ENCODE measurements at places on chromosomes 7 and 10.

DNA sequence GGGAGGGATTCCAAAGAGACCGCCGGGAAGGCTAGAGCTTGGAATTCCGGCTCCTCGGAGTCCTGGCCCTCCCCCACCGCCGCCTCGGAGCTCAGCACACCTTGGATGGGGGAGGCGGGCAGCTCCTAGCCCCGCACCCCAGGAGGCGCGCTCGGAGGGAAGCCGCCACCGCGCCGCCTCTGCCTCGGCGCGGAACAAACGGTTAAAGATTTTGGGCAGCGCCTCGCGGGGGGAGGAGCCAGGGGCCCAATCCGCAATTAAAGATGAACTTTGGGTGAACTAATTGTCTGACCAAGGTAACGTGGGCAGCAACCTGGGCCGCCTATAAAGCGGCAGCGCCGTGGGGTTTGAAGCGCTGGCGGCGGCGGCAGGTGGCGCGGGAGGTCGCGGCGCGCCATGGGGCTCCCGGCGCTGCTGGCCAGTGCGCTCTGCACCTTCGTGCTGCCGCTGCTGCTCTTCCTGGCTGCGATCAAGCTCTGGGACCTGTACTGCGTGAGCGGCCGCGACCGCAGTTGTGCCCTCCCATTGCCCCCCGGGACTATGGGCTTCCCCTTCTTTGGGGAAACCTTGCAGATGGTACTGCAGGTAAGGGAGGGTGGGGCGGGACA lies at the start of gene CYP26A1:
TSS of gene CYP26A1 (plus strand) at position 355 of the 608 bp plus-strand sequence. CDS start at position 397, 42 bp downstream.
- DNase-seq, result no peak

- DNase-seq, result no peak
Observed at GRCh38 chr10:8725343-8725742, 670.9 kb downstream of the GATA3 start.

- no peak for DNase-seq
Observed at GRCh38 chr10:112809736-112810135, 140.3 kb upstream of the TCF7L2 start.

DNA sequence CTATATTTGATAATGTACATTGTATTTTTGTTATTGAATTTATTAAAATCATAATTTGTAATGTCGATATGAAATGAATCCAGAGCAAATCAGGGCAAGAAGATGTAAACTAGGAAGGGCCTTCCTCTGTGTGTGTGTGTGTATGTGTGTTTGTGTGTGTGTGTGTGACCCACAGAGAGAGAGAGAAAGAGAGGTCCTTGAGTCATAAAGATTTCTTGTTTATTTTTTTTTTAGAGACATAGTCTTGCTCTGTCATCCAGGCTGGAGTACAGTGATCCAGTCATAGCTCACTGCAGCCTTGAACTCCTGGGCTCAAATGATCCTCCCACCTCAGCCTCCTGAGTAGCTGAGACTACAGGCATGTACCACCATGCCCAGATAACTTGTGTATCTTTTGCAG lies 50.7 kb downstream of the INPP5F start:
- DNase-seq, result no peak

Measured in stimulated activated CD4-positive, alpha-beta T cell treated with anti-CD3 and anti-CD28 coated beads, Interleukin-1b, Interleukin-23, amount 100 ng/mL, for 4 hours (primary cell).